ENCODE measurements at places on chromosomes 2 and 18. TPM values are rescaled to one million over a fixed set of nuclear protein-coding genes. Genes with fewer than 3 reads are reported as not detected.

DNA sequence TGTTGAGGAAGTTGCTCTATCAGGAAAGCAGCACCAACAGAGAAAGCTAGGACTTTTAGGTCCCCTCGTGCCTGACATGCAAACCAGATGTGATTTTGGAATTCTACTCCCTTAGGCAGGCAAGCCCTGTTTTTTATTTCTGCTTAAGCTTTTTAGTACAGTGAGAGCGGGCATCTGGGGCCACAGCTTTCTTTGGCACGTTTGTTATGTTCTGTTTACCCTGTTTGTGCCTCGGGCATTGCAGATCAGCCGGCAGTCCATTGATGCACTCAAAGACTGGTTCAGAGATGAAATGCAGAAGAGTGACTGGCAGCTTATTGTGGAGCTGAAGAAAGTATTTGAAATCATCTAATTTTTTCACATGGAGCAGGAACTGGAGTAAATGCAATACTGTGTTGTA is 61.9 kb downstream of the EIF5B start:
- no peak overlapping the region for H3K4me3 ChIP-seq
- H3K4me1 ChIP-seq = no peaks in the 10 kb centered on the region
- H3K27ac ChIP-seq = no peak overlapping the region
- H3K27me3 ChIP-seq = no peaks in the 10 kb centered on the region
- DNase-seq = no peak

GRCh38 chr2:239147376-239147775 is 253.4 kb downstream of the HDAC4 start:
- H3K4me3 ChIP-seq = no peak overlapping the region
- H3K27me3 ChIP-seq = no peaks in the 10 kb centered on the region
- peaks cover 22% of the 10 kb centered on the region for H3K36me3 ChIP-seq
- no peak overlapping the region for H3K27ac ChIP-seq
- peaks cover 6% of the 10 kb centered on the region for H3K4me1 ChIP-seq

GRCh38 chr2:37890893-37891495 is 34.1 kb upstream of the RMDN2 start:
- DNase-seq = peak; percentile 74
- no peaks in the 10 kb centered on the region for H3K36me3 ChIP-seq
- peaks cover 40% of the 10 kb centered on the region for H3K4me1 ChIP-seq
- no peaks in the 10 kb centered on the region for H3K27me3 ChIP-seq

GRCh38 chr2:36717603-36718266 is 21.2 kb downstream of the VIT start:
- H3K27ac ChIP-seq = no peak overlapping the region
- no peaks in the 10 kb centered on the region for H3K27me3 ChIP-seq
- H3K4me3 ChIP-seq = no peak overlapping the region

The MRPL19 gene
- 33.2 TPM for total RNA-seq

DNA sequence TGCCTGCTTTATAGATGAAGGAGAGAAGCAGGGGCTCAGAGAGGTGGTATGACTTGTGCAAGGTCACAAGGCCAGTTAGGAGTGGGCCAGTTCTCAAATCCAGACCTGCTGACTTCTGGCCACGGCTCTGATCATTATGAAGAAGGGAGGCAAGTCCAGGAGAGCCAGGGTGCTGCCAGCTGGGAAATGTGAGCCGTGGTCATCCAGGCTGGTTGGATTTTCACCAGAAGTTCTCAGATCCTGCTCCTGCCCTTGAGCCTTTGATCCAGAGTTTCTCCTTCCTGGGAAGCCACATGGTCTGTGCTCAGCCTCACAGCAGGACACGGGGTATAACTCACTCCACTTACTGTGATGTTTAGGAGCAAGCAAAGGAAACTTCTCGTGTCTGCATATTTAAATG is 239.9 kb downstream of the KLHL29 start:
- DNase-seq = no peak
- no peaks in the 10 kb centered on the region for H3K27me3 ChIP-seq

- no peaks in the 10 kb centered on the region for H3K27me3 ChIP-seq
- no peak overlapping the region for H3K27ac ChIP-seq
- no peak for DNase-seq
- no peaks in the 10 kb centered on the region for H3K36me3 ChIP-seq
These were observed 3.9 kb downstream of the EVA1A start for GRCh38 chr2:75556679-75557366.

The PAIP2B gene
- 7.1 TPM for total RNA-seq

The AQP12A gene
- not detected for total RNA-seq

Measured in upper lobe of left lung (tissue), 6 donors.